T1000 (cell line): ENCODE measurements at places on chromosomes 11 and 22.
A peak's percentile ranks its signal among the peaks of the same experiment; 100 is the strongest.

DNA sequence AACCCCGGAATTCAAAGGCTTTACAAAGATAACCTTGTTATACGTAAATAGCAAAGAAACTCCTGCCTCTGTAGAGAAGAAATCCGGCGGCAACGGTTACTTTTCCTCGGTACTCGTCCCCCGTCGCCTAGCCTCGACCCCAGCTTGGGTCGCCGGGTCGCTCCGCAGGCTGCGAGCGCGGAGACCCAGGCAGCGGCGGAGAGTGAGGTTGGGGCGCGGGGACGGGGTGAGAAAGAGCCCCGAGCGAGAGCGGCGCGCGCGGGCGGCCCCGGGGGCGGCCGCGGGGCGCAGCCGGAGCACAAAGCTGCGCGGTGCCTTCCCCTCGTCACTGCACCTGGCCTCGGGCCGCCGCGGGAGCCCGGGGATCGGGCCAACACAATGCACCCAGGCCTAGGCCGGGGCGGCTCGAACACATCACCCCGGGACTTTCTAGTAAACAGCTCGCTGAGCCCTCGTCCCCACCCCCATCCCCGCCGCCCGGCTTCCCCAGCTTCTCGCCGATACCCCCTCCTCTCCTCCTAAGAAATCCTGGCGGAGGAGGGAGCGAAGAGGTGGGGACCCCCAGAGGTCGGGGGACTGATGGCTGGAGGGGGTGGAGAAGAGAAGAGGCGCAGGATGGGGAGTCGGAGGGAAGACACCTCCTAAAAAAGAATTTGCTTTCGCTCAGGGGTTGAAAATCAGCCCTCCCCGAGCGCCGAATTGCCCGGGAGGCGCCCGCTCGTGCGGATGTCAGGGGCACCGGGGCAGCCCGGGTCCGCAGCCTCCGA is 845 bp downstream of the MPPED2 start:
- no peak for DNase-seq

DNA sequence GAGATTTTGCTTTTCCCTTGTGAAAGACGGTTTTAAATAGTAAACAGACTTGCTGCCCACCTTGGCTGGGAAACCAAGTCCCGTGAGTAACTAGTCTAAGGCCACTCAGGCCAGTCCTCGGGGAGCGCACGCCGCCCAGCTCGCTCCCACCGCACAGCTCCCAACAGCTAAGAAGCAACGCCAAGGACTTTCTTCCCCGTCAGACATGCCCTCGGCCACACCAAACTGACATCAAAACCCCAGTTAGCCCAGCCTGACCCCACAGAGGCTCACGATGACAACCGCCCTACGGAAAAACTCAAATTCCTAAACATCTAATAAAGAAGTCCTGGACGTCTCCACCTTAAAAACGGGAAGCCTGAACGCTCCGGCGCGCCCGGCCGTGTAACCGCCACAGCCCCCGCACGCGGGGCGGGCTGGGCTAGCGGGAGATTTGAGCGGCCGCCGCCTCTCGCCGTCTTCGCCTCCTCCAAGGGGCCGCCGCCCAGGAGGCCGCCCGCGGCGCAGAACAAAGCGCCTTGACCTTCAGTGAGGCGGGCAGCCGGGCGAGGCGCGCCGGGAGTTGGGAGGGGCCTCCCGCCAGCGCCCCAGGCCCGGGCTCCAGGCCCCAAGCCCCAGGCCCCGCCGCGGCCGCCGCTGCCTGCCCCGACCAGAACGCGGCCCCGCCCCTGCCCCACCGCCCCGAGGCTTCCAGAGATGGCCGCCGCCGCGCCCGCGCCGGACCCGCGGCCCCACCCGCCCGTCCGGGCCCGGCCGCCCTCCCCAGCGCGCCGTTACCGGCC is 486 bp downstream of the NAP1L4 start:
- peak; percentile 66 for DNase-seq

DNA sequence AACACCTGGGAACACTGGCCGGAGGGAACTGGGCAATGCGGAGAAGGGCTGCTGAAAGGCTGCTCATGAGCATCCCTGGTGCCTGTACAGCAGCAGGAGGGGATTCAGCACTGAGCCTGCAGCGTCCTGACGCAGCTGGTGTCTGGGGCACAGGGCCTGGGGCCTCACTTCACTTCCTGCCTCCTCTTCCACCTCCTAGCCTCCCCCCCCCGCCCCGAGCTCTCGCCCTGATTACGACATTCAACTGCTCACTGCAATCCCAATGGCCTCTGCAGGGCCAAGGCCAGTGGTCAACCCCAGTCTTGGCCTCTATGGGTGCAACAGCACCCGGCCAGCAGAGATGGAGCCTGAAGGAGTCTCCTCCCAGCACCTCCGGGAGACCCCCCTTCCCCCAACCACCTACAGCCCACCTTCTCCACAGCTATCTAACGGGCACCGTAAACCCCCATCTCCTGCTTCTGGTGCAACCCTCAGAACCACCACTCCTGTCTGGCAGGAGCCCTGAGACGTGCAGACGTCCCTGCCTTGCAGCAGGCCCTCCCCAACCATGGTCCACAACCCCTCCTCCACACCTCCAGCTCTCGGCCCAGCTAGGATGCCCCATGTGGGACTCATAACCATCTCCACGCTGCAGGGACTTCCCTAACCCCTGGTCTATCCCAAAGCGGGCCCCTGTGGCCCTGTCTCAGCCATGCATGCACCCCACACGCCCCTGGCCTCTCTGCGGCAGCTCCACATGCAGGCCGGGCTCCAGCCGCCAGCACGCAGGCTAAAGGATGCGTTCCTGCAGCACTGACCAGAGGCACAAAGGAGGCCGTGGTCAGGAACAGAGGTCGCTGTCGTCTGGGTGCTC is 38.2 kb downstream of the BRD1 start:
- DNase-seq = no peak

- no peak for DNase-seq
These were observed 14.3 kb downstream of the TP53AIP1 start for GRCh38 chr11:128928400-128928799.

DNA sequence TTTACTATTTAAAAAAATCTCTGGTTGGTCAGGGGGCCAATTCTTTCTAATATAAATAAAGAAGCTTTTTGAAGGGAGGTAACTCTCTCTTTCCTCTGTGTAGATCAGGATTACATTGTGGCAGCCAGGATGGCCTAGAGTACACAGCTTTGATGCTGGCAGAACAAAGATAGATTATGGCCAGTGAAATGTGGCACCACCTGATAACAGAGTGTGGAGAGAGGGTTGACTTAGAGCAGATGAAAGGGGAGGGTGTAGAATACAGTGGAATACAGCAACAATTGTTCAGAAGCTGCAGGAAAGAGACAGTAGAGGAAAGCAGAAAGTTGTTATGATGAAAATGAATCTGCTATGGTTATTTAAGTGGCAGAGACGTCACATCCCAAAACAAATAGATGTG is 99.0 kb downstream of the FAR1 start:
- no peak for DNase-seq

- no peak for DNase-seq
These were observed 458 bp downstream of the OSBPL5 start for GRCh38 chr11:3164552-3165151.

- DNase-seq = no peak
These were observed 28.3 kb upstream of the GRAMD4 start for GRCh38 chr22:46591930-46592329.

DNA sequence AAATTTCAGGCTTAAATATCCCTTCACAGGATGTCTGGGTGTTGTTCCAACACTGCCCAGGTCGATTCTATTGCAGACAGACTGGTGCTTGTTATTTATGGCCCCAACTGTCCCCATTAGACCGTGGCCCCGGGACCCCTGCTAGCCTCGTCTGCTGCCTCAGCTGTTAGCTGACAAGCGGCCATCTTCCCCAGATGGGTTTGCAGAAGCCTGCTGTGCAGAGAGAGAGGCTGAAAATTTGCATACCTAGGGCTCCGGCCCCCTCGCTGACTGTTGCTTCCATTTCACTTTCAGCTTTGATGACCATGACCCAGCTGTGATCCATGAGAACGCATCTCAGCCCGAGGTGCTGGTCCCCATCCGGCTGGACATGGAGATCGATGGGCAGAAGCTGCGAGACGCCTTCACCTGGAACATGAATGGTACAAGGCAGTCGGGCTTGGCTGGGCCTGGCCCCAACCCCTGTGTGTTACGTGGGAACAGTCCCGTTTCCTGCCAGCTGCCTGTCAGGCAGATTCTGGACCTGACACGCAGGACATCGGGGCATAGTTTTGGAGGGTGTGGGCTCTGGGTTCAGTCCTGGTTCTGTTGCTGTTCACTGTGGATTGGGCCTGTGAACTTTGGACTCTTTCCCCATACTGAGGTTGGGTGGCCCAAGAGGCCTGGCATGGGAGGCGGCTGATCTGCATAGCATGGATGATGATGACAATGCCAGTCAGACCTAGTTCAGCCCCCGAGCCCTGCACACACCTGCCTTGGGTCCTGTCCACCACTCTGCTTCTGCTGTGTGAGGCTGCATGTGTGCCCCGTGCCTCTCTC is 16.4 kb downstream of the SMARCB1 start:
- no peak for DNase-seq
